ENCODE measurements at places on chromosomes 16 and 17. TPM values are rescaled to one million over a fixed set of nuclear protein-coding genes. Genes with fewer than 3 reads are reported as not detected.

The CNTNAP4 gene
- not detected for total RNA-seq

The CACNG1 gene
- not detected for total RNA-seq

The ENO3 gene
- 45.6 TPM for total RNA-seq

The CACNG4 gene
- 12.6 TPM for total RNA-seq

The TMC7 gene
- 7.8 TPM for total RNA-seq

Measured in A549 treated with Mapracorat at 1 μM for 4 hours (cell line).